ENCODE measurements at places on chromosomes 1 and 21. TPM values are rescaled to one million over a fixed set of nuclear protein-coding genes. Genes with fewer than 3 reads are reported as not detected.
A peak's percentile ranks its signal among the peaks of the same experiment; 100 is the strongest.

- no peak for DNase-seq
- no peaks in the 10 kb centered on the region for H3K36me3 ChIP-seq
- no peaks in the 10 kb centered on the region for H3K27me3 ChIP-seq
Measured at GRCh38 chr1:177891809-177892208, 78.0 kb downstream of the SEC16B start.

- H3K4me1 ChIP-seq: no peaks in the 10 kb centered on the region
- H3K27me3 ChIP-seq: no peaks in the 10 kb centered on the region
- no peak overlapping the region for H3K27ac ChIP-seq
- peaks cover 72% of the 10 kb centered on the region for H3K36me3 ChIP-seq
- H3K4me3 ChIP-seq: no peak overlapping the region
Measured at GRCh38 chr21:33901412-33902288, 14.0 kb downstream of the ATP5PO start.

DNA sequence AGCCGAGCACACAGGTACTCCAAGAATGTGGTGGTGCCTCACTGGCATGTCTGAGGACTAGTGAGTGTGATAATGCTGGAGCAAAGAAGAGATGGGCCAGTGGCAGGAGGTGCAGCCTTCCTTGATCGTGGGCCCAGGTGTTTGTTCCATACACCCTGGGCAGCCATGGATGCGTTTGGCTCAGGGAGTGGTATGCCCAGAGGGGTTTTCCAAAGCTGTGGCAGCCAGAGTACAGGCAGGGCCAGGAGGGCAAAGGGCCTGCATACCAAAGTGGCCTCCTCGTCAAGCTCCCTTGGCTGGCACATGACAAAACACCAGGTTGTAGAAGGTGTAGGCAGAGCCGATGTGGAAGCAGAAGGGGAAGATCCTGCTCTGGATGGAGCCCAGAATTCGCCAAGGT, 19.0 kb downstream of the PARS2 start:
- DNase-seq: no peak
- H3K4me1 ChIP-seq: no peaks in the 10 kb centered on the region
- no peak overlapping the region for H3K27ac ChIP-seq

GRCh38 chr1:160836561-160836960, 26.1 kb downstream of the CD244 start:
- H3K36me3 ChIP-seq: no peaks in the 10 kb centered on the region
- H3K27me3 ChIP-seq: no peaks in the 10 kb centered on the region
- H3K27ac ChIP-seq: peak overlapping the region; percentile 15
- no peak overlapping the region for H3K4me3 ChIP-seq
- DNase-seq: no peak

GRCh38 chr1:156006666-156007376, 13.9 kb downstream of the SSR2 start:
- no peaks in the 10 kb centered on the region for H3K27me3 ChIP-seq
- DNase-seq: no peak
- H3K36me3 ChIP-seq: peaks cover 36% of the 10 kb centered on the region
- no peak overlapping the region for H3K4me3 ChIP-seq
- H3K4me1 ChIP-seq: peaks cover 1% of the 10 kb centered on the region

DNA sequence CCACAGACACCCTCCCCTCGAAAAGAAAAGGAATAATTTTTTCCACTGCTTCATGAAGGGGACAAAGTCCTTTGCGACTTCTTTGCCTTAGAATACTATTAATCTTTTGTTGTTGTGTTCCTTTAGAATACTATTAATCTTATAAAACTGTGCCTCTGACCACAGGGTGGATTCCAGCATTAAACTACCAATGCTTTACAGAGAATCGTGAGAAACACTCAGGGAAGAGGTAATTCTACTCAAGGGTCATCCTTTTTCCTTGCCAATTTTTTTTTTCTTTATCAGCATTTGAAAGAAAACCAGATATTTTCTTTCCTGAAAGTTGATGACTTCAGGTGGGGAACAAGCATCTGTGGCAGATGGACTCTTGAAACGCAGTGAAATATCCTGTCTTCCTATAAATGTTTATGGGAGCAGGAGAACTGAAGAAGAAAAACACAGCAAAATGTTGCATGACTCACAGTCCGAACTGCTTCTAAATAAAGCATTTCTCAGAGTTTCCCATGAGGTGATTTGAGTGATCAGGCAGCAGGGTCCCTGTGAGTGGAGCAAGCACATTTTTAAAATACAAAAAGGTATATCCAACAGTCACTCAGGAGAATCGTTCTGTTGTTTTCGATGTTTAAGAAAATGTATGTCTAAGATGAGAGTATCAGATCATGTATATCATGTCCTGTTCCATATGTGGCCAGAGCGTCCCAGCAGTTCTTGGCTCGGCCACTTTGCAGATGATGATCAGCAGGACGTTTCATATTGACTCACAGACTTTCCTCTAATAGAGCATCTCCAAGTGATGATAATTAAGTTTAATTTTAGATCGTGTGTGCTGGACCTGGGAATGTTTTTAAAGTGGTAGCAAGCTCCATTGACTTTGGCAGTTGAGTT, 154.2 kb upstream of the RUNX1 start:
- no peaks in the 10 kb centered on the region for H3K27me3 ChIP-seq
- H3K36me3 ChIP-seq: no peaks in the 10 kb centered on the region
- H3K4me1 ChIP-seq: peaks cover 7% of the 10 kb centered on the region
- H3K4me3 ChIP-seq: no peak overlapping the region
- DNase-seq: no peak

DNA sequence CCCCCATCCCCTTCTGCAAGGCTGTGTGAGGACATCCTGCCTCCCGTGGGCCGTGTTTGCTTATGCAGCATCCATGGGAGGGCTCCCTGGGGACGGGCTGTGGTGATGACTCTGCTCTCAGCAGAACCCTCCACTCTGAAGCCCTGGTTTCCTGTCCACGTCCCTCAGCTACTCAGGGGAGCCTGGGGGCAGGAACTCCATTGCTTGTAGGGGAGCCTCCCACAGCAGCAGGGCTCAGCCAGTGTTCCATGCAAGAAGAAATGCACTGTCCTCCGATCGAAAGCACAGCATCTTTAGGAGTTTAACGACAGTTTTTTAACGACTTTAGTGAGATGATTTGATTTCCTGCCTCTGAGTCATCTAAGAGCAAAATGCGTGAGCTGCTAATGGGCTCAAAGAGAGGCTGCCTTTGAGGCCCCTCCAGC, 8.3 kb upstream of the KCNAB2 start:
- H3K27ac ChIP-seq: no peak overlapping the region
- no peak for DNase-seq
- no peaks in the 10 kb centered on the region for H3K27me3 ChIP-seq
- H3K4me3 ChIP-seq: no peak overlapping the region
- no peaks in the 10 kb centered on the region for H3K4me1 ChIP-seq
- H3K36me3 ChIP-seq: no peaks in the 10 kb centered on the region

DNA sequence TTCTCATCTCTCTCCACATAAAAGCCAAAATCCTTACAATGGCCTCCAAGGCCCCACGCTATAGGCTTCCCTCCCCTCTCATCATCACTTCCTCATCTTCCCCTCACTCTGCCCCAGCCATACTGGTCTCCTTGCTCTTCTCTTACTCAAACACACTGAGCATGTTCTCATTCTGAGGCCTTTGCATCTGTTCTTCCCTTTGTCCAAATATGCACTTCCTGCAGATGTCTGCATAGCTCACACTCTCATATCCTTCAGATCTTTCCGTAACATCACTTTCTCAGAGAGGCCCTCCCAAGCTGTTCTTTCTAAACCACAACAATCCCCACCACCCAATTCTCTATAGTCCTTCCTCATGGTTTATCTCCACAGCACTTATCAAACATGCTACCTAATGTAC, 284.1 kb downstream of the HHIPL2 start:
- no peak overlapping the region for H3K4me3 ChIP-seq
- no peaks in the 10 kb centered on the region for H3K4me1 ChIP-seq
- no peak for DNase-seq
- no peaks in the 10 kb centered on the region for H3K27me3 ChIP-seq

GRCh38 chr1:106222403-106222802, 834.1 kb upstream of the PRMT6 start:
- no peak overlapping the region for H3K4me3 ChIP-seq
- no peaks in the 10 kb centered on the region for H3K4me1 ChIP-seq
- H3K36me3 ChIP-seq: no peaks in the 10 kb centered on the region
- DNase-seq: no peak

- H3K4me1 ChIP-seq: peaks cover 48% of the 10 kb centered on the region
- H3K27ac ChIP-seq: peak overlapping the region; percentile 98
- H3K36me3 ChIP-seq: no peaks in the 10 kb centered on the region
- no peak for DNase-seq
- H3K4me3 ChIP-seq: peak overlapping the region; percentile 91
Measured at GRCh38 chr1:54052431-54052933, 522 bp downstream of the TMEM59 start.

Gene RNF207
- 12.7 TPM for total RNA-seq

DNA sequence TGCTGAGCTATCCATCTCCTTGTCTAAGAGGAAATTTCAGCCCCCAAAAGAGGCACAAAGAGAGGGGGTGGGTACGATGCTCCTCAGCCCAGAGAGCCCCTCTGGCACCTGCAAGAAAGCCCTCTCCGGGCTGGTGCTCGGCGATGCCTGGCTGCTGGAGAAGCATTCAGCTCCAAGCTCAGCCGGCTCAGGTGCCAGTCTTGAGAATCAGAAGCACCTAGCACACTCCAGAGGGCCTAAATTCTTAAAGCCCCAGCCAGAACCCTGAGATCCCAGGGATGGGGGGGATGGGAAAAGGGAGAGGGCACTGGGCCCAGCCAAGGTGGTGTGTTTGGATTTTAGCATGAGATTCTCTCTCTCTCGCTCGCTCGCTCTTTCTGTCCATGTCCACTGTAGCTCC, 2.9 kb downstream of the GRIK3 start:
- H3K4me1 ChIP-seq: no peaks in the 10 kb centered on the region
- DNase-seq: no peak
- peaks cover 92% of the 10 kb centered on the region for H3K27me3 ChIP-seq
- no peak overlapping the region for H3K4me3 ChIP-seq

DNA sequence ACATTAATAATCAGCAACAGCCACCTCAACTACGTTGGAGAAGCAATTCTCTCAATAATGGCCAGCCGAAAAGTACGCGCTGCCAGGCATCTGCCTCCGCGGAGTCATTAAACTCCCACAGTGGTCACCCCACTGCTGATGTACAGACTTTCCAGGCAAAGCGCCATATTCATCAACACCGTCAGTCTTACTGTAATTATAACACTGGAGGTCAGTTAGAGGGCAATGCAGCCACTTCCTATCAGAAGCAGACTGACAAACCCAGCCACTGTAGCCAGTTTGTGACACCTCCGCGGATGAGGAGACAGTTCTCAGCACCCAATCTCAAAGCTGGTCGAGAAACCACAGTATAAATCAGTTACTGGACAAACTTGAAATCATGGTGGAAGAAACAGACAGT, 93.9 kb downstream of the KIF1B start:
- no peaks in the 10 kb centered on the region for H3K4me1 ChIP-seq
- no peak overlapping the region for H3K27ac ChIP-seq
- peaks cover 36% of the 10 kb centered on the region for H3K36me3 ChIP-seq

- no peak overlapping the region for H3K4me3 ChIP-seq
- H3K27ac ChIP-seq: no peak overlapping the region
- no peak for DNase-seq
- H3K36me3 ChIP-seq: peaks cover 8% of the 10 kb centered on the region
Measured at GRCh38 chr1:205172729-205173366, 38.7 kb downstream of the DSTYK start.

Gene ZNF695
- total RNA-seq: not detected

Gene DCDC2B
- total RNA-seq: not detected

GRCh38 chr1:171984262-171984661, 143.0 kb downstream of the DNM3 start:
- H3K36me3 ChIP-seq: peaks cover 5% of the 10 kb centered on the region
- no peaks in the 10 kb centered on the region for H3K27me3 ChIP-seq
- H3K4me1 ChIP-seq: no peaks in the 10 kb centered on the region
- no peak overlapping the region for H3K27ac ChIP-seq

Gene LRRC3
- total RNA-seq: 3.6 TPM

- H3K36me3 ChIP-seq: no peaks in the 10 kb centered on the region
- peak overlapping the region; percentile 30 for H3K4me3 ChIP-seq
- peaks cover 11% of the 10 kb centered on the region for H3K4me1 ChIP-seq
- DNase-seq: no peak
- peak overlapping the region; percentile 66 for H3K27ac ChIP-seq
Measured at GRCh38 chr1:207218512-207219362, 102.7 kb upstream of the CD55 start.

DNA sequence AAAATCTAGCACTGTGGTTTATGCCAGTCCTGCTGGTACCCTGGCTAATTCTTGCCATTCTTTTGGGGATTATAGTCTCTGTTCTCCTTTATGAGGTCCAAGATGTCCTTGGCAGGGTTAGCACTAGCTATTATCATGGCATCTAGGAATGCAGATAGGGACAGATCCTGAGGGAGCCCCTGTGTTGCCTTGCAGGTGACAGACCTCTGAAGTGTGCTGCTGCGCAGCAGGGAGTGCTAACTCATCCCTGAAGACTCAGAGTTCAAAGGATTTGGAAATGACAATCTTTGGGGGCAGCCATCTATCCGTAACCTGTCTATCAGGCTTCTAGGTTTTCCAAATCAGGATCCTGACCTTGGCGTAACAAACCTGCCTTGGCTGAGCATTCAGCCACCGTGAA, 16.3 kb downstream of the ZFYVE9 start:
- no peaks in the 10 kb centered on the region for H3K4me1 ChIP-seq
- H3K4me3 ChIP-seq: no peak overlapping the region
- H3K27ac ChIP-seq: no peak overlapping the region
- DNase-seq: no peak
- H3K27me3 ChIP-seq: no peaks in the 10 kb centered on the region

Gene LTN1
- 25.7 TPM for total RNA-seq

GRCh38 chr21:27258742-27259448, 292.0 kb upstream of the ADAMTS5 start:
- no peak overlapping the region for H3K4me3 ChIP-seq
- H3K36me3 ChIP-seq: no peaks in the 10 kb centered on the region
- no peak overlapping the region for H3K27ac ChIP-seq
- H3K27me3 ChIP-seq: no peaks in the 10 kb centered on the region

GRCh38 chr1:93591676-93592550, 89.7 kb downstream of the BCAR3 start:
- H3K4me1 ChIP-seq: peaks cover 28% of the 10 kb centered on the region
- DNase-seq: peak; percentile 74
- no peaks in the 10 kb centered on the region for H3K27me3 ChIP-seq
- H3K27ac ChIP-seq: no peak overlapping the region
- peaks cover 27% of the 10 kb centered on the region for H3K36me3 ChIP-seq

GRCh38 chr1:111656086-111657017, 36.8 kb downstream of the RAP1A start:
- no peaks in the 10 kb centered on the region for H3K27me3 ChIP-seq
- DNase-seq: no peak
- no peak overlapping the region for H3K4me3 ChIP-seq

DNA sequence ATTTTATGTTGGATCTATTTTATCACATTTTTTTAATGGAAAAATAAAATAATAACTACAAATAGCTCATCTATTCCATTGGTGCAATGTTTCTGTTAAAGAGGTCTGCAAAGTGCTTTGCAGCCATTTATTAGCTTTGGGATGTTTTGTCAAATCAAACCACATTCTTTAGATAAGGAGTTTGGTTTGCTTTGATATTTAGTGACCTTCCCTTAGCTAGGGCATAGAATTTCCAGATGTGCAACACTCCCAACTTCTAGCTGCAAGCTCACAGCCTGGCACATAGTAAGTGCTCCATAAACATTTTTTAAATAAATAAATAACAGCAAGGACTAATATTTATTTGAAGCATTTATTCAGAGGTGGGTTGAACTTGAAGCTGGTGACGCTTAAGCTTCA, 80.4 kb upstream of the ARHGAP29 start:
- H3K36me3 ChIP-seq: no peaks in the 10 kb centered on the region
- H3K4me3 ChIP-seq: no peak overlapping the region
- no peak for DNase-seq
- H3K4me1 ChIP-seq: peaks cover 8% of the 10 kb centered on the region
